Cerebellum (tissue), 4 donors: ENCODE measurements at places on chromosomes 5 and 9. TPM values are rescaled to one million over a fixed set of nuclear protein-coding genes. Genes with fewer than 3 reads are reported as not detected.

- DNase-seq: no peak
Measured at GRCh38 chr5:64615895-64616294, 74.4 kb upstream of the SHISAL2B start.

DNA sequence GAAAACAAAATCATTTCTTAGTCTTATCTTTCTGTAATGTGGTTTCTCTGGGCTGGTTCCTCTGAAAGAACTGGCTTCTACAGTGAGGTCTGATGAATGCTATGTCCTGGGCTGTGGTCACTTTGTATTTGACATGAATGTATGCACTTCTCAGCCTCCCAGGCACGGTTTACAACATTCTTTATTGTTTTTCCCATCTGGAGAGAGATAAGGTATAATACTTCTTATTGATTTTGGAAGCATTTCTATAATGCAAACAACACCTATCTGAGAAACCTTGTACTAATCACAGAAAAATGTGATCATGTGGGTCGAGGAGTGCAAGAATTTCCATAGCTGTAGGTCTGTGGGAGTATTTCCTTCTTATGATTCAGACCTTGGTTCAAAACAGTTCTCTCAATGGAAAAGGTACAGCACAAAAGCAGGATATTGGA, 46.9 kb downstream of the ACTBL2 start:
- DNase-seq: no peak

DMRT2 gene
- total RNA-seq: 0.45 TPM

GRCh38 chr5:74127381-74128320, 501.7 kb downstream of the ARHGEF28 start:
- DNase-seq: peak; percentile 73

DNA sequence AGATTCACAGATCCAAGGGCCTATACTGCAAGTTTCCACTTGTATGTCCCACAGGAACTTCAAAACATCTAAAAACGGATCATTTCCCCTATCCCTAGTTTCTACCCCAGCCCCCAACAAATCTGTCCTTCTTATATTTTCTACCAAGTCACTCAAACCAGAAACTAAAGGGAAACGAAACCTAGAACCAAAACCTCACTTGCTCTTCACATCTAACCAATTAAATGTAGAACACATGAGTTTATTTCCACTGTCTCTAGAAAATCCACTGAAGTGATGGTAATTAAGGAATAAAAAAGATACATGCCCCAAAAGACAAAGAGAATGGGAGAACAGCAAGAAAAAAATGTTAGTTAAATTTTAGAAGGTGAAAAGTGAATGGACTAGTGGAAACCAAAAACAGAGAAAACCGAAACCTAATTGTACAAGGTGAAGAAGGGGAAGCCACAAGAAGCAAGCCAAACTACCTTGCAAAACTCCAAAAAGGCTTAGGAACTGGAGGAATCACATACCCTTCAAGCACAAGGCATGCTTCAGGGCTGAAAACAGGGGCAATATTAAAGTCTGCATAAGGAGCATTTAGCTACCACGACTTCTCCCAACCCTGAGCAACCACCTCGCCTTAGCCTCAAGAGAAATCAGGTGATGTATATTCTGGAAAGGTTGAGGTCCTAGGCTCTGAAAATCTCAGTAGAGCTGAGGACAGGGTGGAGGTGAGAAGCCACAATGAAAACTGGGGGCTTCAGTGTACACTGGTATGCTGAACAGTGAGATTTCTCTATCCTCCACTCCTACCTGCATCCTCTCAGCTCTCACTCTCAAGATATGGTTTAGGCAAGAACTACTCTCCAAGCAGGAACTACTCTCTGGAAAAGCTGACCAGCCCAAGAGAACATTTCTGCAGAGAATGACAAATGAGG, 11.1 kb downstream of the SMU1 start:
- DNase-seq: no peak

ADAMTSL1 gene
- total RNA-seq: 17.5 TPM

LCP2 gene
- 3.6 TPM for total RNA-seq

GCNT1 gene
- 4.2 TPM for total RNA-seq

MELK gene
- 14.6 TPM for total RNA-seq

DNA sequence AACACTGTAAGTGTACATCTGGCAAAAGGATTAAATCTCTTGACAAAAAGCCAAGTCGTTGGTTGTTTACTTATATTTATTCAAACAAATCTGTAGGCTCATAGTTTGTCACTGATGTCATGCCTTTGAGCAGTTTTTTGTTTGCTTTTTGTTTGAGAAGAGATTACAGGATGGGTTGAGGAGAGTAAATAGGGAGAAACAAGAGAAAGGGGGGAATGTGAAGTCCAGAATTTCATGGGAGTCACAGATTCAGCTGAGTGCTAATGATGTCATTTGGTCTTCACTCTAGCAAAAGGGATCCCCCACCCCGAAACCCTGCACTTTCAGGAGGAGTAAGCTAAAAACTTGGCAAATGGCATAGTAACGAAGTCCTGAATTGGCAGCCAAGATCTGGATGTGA, 337.4 kb downstream of the GLIS3 start:
- no peak for DNase-seq

PPP6C gene
- 23.1 TPM for total RNA-seq
